ENCODE measurements at places on chromosomes 7 and 10.

GRCh38 chr7:118325450-118325808 is 100.9 kb downstream of the ANKRD7 start:
- DNase-seq = no peak

DNA sequence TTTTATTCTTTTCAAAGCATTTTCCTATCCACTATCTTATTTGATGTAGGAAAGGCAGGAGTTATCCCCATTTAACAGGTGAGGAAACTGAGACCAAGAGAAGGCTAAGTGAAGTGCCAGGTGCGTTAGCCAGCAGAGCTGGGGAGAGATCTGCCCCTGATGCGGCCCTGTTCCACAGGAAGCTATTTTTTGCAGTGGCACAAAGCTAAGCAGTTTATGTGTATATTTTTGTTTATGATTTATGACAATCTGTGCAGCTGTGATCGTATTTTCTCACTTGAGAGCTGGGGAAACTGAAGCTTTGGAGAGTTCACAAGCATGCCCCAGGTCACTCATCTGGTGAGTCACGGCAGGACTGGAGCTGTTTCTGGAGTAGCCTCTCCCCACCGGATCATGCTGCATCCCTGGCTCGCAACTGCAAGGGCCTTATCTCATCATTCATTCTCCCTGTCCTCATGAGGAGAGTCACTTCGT is 38.8 kb downstream of the SLC29A3 start:
- DNase-seq = no peak

DNA sequence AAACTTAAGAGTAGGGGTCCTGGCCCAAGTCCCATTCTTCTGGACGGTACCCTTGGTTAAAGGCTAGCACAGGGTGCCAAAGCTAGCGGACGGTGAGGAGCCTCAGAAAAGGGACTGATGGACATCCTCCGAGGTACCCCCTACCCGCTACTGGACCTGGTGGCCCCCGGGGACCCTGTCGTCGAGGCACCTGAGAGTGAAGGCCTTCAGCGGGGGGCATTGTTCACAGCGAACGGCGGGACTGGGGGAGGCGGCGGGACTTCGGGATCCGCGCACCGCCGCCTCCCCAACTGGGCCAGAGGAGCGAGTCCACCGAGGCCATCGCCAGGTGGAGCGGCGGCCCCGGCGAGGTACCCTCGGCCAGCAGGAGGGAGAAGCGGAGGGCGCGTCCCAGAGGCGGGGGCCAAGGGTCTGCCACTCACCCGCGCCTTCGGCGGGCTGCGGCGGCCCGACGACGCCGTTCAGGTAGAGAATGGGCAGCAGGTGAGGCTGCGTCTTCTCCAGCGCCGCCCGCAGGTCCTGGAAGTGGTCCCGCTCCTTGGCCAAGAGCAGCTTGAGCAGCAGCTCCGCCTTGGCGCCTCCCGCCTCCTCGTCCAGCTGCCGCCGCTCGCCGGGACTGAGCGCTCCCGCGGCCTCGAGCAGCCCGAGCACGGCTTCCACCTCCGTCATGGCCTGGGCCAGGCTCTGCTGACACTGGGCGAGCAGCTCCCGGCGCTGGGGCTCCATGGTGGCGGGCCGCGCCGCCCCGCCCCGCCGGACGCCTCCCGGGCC is 575 bp downstream of the DLG5 start:
- no peak for DNase-seq

DNA sequence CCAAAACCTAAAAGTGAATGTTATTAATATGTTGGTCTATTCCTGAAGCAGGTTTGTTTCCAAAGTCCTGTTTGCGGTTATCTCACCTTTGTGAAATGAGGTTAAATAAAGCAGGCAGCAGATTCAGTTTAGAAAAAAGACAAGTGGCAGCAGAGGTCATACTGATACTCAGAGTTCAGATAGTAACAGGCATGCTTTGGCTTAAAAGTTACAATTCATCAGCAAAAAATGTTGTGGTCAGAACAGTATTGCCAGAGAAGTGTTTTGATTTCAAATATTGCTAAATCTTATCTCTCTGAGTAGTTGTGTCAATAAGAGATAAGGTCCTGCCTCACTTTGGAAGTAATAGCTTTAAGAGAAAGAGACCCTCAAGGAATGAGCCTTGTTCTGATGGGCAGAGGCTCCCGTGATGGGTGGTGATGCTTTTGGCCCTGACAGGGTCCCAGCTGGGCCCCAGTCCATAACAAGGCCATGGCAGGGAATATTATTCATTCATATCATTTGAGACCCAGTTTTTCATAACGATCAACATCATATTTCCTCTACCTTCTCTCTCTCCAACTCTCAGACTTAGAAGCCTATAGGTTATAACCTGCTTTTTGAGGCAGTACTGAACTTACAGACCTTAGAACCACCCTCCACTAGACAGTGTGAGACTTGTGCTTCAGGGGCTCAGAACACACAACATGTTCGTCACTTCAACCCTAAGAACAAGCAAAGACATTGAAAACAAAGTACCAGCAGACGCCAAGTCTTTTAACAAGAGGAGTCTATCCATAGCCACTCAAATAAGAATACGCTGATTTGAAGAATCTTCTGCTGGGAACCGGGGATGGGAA is 58.5 kb upstream of the AHR start:
- no peak for DNase-seq

DNA sequence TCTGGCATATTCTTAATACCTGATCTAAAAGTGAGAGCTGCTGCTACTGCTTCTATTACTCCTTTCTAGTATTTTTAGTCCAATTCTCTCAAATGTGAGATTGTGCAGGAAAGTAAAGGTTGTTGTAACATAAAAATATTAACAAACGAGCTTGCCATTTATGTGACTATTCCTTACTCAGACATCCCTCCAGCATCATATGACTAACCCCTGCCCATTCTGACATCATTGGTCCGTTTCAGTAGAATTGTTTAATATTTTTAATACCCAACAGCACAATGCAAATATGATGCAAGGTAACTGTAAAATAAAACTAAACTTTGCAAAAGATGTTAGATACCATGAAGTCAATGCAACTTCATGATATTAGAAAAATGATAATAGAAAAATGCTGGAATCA is 83.6 kb downstream of the CFAP58 start:
- DNase-seq = no peak

GRCh38 chr7:146150153-146150552 is 33.6 kb downstream of the CNTNAP2 start:
- no peak for DNase-seq

- DNase-seq = no peak
Measured at GRCh38 chr10:62691336-62691735, 113.2 kb upstream of the ADO start.

DNA sequence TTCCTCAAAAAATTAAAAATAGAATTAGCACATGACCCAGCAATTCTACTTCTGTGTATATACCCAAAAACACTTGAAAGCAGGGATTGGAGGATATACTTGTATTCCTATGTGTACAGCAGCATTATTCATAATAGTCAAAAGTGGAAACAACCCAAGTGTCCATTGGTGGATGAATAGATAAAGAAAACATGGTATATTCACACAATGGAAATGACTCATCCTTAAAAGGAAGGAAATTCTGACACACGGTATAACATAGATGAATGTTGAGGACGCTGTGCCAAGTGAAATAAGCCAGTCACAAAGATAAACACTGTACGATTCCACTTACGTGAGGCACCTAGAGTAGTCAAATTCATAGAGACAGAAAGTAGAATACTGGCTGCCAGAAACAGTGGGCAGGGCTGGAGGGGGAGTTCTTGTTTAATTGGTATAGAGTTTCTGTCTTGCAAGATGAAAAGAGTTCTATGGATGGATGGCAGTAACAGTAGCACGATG is 26.6 kb upstream of the KAT6B start:
- DNase-seq = no peak

GRCh38 chr7:27159266-27160144 is 3.0 kb upstream of the HOXA7 start:
- no peak for DNase-seq

DNA sequence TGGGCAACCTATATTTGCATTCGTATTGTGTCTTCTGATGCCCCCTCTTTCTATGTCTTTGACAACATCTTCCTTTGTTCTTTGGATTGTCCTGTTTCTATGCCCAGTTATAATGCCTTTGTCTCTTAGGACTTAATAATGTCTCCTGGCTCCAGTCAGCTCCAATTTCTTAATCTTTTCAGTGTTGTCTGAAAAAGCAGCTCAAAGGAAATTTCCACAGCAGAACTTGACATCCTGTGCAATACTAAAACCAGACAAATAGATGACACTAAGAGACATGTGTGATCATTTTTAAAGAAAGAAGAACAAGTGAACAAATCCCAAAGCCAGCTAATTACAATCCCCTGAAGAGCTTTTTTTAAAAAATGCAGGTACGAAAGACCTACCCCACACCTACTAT is 47.7 kb upstream of the RNF148 start:
- DNase-seq = no peak

GRCh38 chr10:75859141-75859540 is 427.7 kb downstream of the LRMDA start:
- DNase-seq = no peak

GRCh38 chr7:150948791-150949251 is 29.3 kb downstream of the KCNH2 start:
- DNase-seq = no peak

GRCh38 chr10:124417895-124418725 is 613 bp downstream of the OAT start:
- DNase-seq = peak; percentile 30

DNA sequence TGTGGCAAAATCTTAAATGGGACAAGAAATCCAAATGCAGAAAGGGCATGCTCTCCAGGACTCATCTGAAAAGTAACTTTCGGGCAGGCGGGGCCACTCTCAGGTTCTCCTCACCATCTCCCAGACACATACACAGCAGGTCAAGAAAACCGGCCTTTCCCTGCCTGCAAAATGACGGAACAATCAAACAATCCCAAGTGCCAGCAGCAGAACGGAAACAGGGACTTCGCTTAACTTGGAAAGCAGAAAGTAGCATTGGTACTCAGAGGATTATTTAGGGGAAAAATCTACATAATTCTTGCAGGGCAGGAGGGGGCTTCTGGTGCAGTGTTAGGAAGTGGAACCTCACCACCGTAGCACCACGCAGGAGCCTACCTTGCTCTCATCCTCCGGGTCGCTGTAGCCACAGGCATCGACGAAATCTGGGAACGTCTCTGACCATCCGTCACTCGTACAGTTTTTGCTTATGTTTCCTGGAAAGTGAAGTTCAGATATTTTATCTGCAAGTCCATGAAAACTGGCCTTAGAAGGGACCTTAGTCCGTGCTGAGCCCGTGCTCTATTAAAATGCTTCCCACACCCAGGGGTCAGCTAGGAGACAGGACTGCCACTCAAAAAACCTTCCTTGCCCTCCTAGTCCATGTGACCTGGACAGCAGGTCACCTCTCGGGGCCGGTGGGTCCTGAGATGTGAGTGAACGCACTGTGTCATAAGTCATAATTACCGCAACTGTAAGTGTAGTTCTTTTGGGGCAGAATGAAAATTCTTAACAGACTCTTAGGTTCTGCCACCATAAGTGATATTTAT is 41.1 kb downstream of the VIPR2 start:
- no peak for DNase-seq
